Tongue (tissue), 3 donors: ENCODE measurements at places on chromosomes 6 and 20. TPM values are rescaled to one million over a fixed set of nuclear protein-coding genes. Genes with fewer than 3 reads are reported as not detected.

GRCh38 chr6:13303668-13304017 is 24.7 kb downstream of the TBC1D7 start:
- DNase-seq, result peak; percentile 87

SLC16A10 gene
- total RNA-seq, result 32.2 TPM

DNA sequence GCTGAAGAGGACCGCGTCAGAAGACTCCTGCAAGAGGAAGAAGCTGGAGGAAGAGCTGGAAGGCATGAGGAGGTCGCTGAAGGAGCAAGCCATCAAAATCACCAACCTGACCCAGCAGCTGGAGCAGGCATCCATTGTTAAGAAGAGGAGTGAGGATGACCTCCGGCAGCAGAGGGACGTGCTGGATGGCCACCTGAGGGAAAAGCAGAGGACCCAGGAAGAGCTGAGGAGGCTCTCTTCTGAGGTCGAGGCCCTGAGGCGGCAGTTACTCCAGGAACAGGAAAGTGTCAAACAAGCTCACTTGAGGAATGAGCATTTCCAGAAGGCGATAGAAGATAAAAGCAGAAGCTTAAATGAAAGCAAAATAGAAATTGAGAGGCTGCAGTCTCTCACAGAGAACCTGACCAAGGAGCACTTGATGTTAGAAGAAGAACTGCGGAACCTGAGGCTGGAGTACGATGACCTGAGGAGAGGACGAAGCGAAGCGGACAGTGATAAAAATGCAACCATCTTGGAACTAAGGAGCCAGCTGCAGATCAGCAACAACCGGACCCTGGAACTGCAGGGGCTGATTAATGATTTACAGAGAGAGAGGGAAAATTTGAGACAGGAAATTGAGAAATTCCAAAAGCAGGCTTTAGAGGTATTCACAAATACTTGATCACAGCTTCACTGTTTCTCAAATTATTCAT is 8.9 kb upstream of the SNRNP48 start:
- no peak for DNase-seq

- no peak for DNase-seq
Measured at GRCh38 chr6:46054516-46054915, 38.9 kb upstream of the CLIC5 start.

HDAC2 gene
- 109 TPM for total RNA-seq

- no peak for DNase-seq
Measured at GRCh38 chr20:45269056-45269455, 14.7 kb upstream of the SLPI start.

GRCh38 chr6:112501705-112502104 is 154.6 kb downstream of the RFPL4B start:
- DNase-seq, result peak; percentile 96

GRCh38 chr6:83615025-83615999 is 93.6 kb downstream of the SNAP91 start:
- peak; percentile 49 for DNase-seq

ABHD16B gene
- not detected for total RNA-seq

MRAP2 gene
- total RNA-seq, result 32.9 TPM

PTGIS gene
- total RNA-seq, result 27.7 TPM

UST gene
- total RNA-seq, result 15.0 TPM

HLA-DOA gene
- total RNA-seq, result 1.6 TPM

SNAP25 gene
- 2.2 TPM for total RNA-seq

GRCh38 chr6:89297695-89298351 is 17.3 kb downstream of the GABRR2 start:
- DNase-seq, result peak; percentile 95

GRCh38 chr6:13467216-13467600 is 20.2 kb downstream of the GFOD1 start:
- DNase-seq, result no peak

- peak; percentile 57 for DNase-seq
Measured at GRCh38 chr20:41524980-41525613, 93.1 kb downstream of the CHD6 start.

MUC21 gene
- 6.9 TPM for total RNA-seq

GRCh38 chr6:91447081-91447480 is 860.2 kb upstream of the MAP3K7 start:
- DNase-seq, result no peak

DNA sequence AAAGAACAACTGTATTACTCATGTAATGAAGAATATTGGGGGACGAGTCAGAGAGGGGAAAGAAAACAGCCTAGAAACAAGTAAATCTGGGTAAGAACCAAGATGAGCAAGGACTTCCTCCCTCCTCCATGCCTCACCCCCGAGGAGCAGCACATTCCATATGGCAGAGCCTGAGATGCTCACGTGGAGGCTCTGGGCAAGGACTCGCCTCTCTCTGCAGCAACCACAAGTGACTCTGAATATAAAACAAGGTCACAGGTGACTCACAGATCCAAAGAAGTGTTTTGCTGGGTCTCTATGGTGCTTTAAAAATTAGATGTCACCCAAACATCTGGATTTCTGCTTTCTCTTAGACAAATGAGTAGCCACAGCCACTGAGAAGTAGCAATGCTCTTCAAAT is 453.0 kb upstream of the SULF2 start:
- DNase-seq, result no peak

DNA sequence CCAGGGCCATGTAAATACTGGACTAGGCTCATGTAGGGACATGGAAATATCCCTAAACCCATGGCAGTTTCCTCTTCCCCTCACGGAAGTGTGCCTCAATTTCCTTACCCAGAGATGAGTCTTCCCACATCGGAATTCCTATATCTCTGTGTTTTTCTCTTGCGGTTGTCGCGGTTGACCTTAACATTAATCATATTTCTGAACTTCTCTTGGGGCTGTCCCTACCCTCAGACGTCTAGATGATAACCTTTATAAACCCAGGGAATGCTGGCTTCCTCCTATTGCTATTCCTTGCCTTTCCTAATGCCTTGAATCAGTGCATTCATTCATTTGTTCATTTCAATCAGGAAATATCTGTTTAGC is 160.1 kb downstream of the SASH1 start:
- no peak for DNase-seq

- no peak for DNase-seq
Measured at GRCh38 chr20:35830264-35830663, 58.4 kb downstream of the PHF20 start.

- no peak for DNase-seq
Measured at GRCh38 chr6:133198725-133199124, 42.4 kb upstream of the EYA4 start.
